ENCODE measurements at places on chromosomes 3 and 15.

GRCh38 chr3:115293321-115293720 lies 146.2 kb upstream of the ZBTB20 start:
- no peak for DNase-seq

- no peak for DNase-seq
Observed at GRCh38 chr15:85623315-85624049, 171.2 kb downstream of the KLHL25 start.

- peak; percentile 77 for DNase-seq
Observed at GRCh38 chr15:59401824-59402569, 29.3 kb upstream of the MYO1E start.

DNA sequence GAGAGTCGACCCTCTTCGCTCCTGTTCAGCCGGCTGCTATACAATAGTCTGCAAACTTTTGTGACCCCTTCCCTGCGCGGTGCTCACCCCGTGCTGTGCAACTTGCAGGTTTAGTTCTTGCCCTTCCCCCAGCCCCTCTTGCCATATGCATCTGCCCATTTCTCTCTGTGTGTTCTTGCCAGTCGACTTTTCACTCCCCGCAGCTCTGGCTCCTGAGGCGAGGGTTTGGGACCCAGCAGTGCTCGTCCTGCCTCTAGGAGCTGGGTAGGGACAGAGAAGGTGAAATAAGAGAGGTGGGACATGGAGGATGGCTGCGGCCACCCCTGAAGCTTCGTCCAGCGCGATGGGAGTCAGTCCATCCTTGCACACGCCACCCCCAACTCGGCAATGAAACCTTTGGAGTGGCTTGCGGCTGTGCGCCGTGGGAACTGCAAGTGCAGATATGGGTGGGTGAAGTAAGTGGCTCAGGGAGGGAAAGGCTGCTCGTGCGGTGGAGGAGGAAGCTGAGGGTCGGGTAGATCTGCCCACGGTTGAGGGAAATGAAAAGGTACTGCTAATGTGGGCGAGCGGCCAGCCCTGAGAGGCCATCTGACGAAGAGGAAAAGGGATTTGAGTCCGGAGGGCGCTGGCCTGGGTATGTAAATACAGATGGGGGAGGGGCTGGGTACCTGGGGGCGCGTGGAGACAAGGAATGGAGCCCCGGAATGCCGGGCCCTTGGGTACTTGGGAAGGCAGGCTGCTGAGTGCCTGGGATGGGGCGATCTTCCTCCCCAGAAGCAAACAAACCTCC lies 1.0 kb downstream of the LRRC3B start:
- DNase-seq, result no peak

DNA sequence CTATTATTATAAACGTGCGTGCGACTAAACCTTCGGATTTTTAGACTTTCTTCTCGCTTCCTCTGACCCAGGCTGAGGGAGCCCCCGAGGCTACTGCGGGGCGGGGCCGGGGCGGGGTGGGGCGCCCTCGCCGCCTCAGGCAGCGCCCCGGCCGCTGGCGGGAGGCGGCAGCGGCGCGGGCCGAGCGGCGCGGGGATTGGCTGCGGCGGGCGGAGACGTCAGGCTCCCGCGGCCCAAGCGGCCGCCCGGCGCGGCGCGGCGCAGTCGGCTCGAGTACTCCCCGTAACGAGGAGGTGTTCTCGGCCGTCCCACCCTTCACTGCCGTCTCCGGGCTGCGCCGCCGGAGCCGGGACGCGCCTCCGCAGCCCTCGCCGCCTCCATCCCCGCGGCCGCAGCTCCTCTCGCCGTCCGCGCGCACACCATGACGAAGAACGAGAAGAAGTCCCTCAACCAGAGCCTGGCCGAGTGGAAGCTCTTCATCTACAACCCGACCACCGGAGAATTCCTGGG lies at the start of gene ATP1B3:
Gene ATP1B3, plus strand, starts transcription at position 263 of the 510 bp plus-strand sequence. Its CDS starts 159 bp downstream, at position 422.
- DNase-seq, result peak; percentile 86

- no peak for DNase-seq
Observed at GRCh38 chr15:56678571-56678970, 54.7 kb downstream of the ZNF280D start.

GRCh38 chr15:29454506-29454905 lies 184.9 kb upstream of the NSMCE3 start:
- DNase-seq, result no peak

DNA sequence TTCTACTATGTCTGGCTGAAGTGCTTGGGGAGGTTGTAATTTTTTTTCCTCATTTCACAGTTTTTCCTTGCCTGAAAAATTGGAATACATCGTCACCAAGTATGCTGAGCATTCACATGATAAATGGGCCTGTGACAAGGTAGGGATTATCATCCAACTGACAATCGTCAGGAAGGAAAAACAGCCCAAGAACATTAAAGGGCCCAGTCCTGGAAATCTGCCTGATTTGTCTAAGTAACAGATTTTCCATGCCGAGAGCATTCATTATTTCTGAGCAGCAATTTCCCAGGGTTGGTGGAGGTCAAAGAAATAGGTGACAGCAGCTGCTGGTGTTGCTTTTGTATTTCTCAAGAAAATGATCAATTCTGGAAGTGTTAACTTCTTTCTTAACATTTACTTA lies 226.0 kb upstream of the CHRM5 start:
- no peak for DNase-seq

GRCh38 chr3:148556664-148557063 lies 141.0 kb upstream of the AGTR1 start:
- DNase-seq, result no peak

DNA sequence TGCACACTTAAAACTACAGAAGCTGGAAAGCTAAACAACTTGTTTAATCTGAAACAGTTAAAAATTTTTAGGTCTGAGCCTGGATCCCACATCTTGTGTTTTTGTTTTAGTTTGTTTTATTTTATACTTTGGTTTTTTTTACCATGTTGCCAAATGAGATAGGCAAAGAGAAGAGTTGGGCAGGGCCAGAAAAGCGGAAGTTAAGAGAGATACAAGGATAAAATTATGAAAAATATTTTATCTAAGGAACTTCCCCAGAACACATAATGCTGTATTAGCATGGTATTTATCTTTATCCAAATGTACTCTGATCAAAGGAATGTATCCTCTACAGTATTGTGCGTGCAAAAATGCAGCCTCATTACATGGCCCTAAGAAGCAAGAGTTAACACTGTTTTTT lies 50.7 kb downstream of the PROS1 start:
- no peak for DNase-seq

- DNase-seq, result no peak
Observed at GRCh38 chr15:70066447-70066846, 31.3 kb downstream of the TLE3 start.

DNA sequence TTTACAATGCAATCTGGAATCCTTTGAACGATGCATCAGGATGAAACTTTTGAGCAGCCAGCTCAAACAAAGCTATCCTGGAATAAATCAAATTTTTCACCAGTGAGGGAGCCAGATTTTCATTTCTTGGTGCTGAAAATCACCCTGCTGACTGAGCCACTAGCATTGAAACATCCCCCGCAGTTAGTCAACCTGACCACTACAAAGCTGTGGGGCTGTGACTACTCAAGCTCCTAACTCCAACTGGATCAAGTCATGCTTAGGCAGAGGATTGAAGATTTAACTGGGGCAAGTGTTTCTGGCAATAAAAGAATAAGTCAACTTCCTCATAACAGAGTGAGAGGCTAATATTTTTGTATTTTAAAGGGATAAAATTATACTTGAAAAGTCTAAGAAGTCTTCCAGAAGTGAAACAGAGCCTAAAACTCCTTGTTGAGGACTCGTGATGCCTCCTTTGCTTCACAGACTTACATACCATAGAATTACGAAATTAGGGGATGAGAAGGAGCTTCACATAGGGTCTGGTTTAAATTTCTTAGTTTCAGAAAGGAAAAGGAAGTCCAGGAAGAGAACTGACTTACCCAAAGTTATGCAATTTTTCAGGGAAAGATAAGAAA lies 177.8 kb downstream of the SERPINI1 start:
- peak; percentile 28 for DNase-seq

DNA sequence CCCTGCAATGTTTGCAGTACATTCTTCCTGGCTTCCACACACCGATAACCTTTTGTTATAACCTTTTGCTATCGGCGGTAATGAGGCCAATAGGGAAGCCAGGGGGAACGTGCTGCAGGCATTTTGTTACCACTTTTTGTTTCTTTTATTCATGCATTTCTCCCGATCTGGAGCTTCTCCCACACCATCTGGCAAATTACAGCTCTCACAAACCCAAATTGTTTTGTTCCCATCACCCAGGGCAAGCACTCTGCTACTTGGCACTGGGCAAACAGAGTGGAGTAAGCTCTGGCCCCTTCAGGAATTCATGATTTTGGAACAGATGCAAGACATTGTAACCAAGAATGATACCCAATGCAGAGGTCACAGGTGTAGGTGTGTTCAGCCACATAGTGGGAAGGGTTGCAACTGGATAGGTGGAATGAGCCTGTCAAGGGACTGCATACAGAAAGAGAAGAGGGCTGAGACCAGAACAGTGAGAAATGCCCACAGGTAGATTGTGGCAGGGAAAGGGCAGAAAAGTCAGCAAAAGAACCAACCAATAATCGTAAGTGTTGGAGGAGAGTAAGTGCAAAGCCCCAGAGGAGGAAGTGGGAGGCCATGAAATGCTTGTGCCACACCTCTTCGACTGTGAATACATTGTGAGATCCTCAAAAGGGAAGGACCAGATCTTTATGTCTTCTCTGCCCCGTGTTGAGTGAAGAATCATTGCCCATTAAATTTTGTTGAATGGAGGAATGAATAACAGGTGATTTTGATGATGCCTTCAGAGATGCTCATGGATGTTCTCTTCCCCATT lies 45.8 kb downstream of the PARP15 start:
- no peak for DNase-seq

GRCh38 chr3:40771112-40771511 lies 246.4 kb downstream of the ZNF621 start:
- DNase-seq, result no peak

- no peak for DNase-seq
Observed at GRCh38 chr3:158050461-158050860, 55.8 kb downstream of the SHOX2 start.

DNA sequence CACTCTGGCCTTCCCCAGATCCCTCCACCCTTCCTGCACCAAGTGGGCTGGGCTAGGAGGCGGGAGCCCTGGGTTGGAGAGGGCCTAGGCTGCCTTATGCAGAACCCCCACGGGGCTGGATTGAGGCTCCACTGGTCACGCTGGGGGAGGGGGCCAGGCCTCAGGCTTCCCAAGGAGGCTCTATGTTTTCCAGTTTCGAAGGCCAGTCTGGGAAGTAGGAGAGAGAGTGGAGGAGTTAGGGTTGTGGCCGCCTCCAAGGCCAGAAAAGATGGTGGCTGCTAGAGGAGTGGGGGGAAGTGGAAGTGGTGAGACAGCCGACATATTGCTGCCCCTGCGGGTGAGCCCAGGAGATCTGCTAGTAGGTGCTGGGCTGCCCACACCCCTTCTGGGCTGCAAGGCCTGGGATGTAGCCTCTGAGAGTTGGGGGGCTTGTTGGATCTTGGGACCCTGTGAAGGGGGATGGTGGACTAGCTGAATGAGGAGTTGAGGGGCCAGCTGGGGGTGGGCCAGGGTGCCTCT lies 1.2 kb downstream of the GNAI2 start:
- DNase-seq, result no peak

DNA sequence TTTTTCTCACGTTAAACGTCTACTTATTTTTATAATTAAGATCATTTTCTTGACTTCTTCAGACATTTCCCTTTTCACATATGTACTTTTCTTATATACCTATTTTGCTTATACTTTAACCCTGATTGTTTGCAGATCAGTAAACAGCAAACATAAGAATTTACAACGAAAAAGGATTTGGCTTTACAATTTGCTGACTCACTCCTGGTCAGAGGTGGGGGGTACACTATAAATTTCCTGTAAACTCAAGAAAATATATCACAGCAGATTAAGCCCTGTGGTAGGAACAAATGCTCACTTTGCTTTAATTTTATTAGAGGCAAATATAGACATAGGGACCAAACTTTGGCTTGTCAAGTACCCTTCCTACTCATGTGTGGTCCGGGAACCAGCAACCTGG lies 185.0 kb downstream of the PLCL2 start:
- no peak for DNase-seq

DNA sequence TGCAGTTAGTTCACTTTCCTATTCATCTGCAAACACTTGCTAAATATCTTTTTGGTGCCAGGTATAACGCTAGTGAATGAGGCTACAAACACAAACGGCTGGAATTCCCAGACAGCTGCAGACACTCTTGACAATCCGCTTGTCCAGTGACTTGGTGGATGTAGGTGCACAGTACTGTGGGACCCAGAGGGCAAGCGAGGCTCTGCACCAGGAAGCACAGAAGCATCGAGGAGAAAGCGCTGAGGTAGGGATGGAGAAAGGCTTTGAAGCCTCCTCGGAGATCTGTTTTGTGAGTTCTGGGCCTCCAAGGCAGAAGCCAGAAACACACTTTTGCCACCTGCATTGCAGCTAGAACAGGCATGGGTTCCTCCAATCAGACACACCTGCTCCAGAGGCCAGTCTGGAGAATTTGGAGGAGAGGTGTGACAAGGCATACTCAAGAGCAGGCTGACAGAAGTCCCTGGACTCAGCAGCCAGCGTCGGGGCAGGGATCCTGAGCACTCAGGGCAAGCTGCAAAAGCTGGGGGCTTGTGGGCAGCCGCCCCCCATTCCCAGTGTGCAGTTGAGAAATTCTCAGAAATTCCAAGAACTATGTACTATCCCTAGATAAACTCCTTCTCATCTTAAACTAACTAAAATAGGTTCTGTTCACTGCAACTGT lies 232.5 kb downstream of the OCA2 start:
- no peak for DNase-seq

DNA sequence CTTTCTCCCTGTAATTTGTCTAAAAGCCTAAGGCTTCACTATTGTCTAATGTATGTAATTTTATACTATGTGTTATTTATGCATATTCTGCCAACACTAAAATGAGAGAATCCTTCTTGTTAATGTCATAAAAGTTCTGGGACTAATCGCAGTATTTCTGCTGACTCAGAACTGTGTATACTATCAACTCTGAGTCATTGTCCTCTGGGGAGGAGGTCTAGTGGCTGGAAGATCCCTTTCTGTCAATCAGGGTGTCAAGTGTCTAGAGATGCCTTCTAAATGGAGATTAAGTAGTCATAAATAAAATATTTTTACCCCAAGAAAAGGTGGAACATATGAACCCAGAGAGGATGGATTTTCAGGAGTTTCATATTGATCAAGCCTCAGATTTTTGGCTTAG lies 473.4 kb downstream of the AGBL1 start:
- no peak for DNase-seq

DNA sequence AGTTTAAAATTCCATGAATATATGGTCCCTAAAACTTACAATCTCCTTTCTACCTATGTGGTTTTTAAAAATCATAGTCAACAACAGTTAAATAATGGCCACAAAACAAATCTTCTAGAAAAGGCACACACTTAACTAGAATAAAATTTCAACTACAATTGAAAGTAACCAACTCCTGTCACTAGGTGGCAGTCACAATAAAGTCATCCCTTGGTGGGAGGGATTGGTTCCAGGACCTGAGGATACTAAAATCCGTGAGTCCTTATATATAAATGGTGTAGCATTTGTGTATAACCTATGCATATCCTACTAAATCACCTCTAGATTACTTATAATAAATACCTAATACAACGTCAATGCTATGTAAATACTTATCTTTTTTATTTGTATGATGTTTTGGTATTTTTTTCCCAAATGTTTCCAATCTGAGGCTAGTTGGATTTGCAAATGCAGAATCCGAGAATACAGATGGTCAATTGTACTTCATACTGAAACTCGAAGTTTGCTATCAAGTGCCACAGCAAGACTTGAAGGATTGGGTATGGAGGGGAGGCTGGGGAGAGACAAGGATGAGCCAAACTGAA lies 172.6 kb downstream of the FMN1 start:
- DNase-seq, result peak; percentile 64

- no peak for DNase-seq
Observed at GRCh38 chr3:118480101-118480860, 554.4 kb downstream of the IGSF11 start.
